ENCODE measurements at places on chromosomes 3 and 15.

DNA sequence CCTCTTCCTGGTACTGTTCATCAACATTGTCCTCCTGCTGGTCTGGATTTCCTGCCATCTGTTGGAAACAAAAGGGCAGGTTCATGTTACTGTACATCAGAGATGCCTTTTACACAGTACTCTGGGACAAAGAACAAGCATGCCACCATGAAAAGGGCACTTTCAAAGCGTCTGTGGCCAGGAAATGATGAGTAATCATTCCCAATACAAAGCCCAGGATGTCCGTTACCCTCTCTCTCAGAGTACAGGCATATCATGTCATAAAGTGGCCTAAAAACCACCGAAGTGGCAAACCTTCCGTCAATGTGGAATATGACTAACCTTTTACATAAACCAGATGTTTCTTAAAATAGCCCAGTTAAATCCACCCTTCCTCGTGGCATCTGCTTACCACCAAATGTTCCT is 71.2 kb downstream of the GOLIM4 start:
- no peak for DNase-seq

DNA sequence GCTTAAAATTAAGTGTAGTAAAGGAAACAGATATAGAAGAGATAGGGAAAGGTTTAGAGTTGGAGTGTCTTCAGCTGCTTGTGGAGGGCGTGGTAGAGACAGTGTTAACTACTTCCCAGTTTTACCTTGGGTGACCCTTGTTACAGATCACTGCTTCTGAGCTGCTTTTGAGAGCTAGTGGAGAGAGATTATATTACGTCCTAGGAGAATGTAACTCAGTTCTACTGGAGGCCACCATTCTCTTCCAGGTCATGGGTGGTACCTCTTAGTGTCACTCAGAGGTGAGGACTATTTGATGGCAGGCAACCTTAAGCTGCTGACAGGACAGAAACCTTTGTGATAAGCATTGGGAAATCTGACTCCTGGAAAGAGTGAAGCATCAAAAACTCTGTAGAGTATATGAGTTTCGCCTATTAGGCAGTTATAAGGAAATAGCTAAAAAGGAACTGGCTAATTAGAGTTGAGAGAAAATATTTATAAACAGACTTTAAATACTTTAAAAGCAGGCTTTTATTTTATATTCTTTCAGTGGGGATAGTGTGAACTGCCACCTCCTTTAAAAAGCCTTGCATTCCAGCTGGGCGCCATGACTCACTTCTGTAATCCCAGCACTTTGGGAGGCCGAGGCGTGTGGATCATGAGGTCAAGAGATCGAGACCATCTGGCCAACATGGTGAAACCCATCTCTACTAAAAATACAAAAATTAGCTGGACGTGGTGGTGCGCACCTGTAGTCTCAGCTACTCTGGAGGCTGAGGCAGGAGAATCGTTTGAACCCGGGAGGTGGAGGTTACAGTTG is 106.5 kb downstream of the ZNF609 start:
- DNase-seq = no peak

GRCh38 chr3:172329070-172329469 is 119.2 kb downstream of the GHSR start:
- DNase-seq = no peak

- DNase-seq = no peak
These were observed 197.3 kb upstream of the LINGO1 start for GRCh38 chr15:77830051-77830468.

- DNase-seq = no peak
These were observed 190.6 kb upstream of the ADAMTS9 start for GRCh38 chr3:64878362-64878761.

DNA sequence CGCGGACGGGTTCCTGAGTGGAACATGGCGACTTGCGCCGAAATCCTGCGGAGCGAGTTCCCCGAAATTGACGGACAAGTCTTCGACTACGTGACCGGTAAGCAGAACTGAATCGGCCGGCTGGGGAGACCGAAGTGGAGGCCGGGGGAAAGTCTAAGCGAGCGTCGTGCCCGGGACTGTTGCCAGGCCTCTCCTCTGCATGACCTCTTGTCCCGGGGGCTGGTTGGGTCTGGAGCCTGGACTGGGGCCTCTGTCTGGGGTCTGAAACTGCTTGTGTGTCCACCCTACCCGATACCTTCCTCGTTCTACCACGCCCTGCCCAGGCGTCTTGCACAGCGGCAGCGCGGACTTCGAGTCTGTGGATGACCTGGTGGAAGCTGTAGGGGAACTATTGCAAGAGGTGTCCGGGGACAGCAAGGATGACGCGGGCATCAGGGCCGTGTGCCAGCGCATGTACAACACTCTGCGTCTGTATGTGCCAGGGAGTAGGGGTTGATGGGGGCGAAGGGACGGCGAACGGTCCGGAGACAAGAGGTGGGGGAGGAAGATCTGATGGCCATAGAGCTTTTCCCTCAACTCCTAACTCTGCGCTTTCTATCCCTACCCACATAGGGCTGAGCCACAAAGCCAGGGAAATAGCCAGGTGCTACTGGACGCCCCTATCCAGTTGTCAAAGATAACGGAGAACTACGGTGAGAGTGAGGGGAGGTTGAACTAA is at the start of gene ABCF3:
ABCF3 (plus strand) TSS at position 16 of the 718 bp plus-strand sequence; CDS start at position 25, 9 bp downstream.
- no peak for DNase-seq

DNA sequence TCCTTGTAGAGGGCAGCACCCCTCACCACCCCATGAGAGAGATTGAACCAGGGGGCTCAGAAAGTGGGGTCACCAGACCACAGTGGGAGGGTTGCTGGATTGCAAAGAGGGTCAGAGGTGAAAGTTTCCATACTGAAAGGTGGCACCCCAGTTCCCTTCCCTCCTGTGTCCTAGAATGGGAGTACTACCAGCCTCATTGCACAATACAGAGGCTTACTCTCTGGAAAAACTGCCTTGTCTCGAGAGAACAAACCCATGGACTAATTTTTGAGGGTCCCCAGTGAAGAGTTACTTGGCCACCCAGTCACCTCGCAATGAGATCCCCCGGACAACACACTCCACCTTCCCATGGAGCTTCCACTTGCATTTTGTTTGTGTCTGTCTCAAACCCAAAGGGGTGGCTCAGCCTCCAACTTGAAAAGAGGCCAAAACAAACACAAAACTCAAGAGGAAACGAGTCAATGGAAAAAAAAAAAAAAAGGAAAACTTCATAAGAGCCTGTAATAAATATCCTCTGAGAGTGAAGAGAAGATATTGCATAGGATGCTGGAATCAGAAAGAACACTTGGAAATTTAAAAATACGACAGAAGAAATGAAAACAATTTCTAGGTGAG is 18.6 kb downstream of the MESP2 start:
- no peak for DNase-seq

DNA sequence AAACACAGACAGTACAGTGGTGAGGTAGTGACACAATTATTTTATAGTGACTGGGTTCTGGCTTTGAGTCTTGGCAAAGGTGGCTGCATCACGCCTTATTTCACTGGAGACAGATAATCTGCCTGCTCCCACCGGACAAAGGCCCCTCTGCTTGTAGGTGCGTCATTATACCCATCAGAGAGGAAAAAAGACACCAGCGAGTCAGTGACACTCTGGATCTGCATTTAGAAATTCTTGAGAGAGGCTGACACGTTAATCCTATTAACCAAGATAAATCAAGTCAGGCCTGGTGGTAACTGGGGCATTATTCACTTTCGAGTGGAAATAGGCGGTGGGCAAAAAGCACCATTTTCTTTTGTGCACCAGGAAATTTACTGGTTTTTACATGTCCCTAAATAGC is 76.2 kb downstream of the NR2F2 start:
- no peak for DNase-seq

All from CD4-positive, alpha-beta T cell treated with Interleukin-4 for 4 hours (primary cell).